ENCODE measurements at places on chromosomes 2 and 18.
A peak's percentile ranks its signal among the peaks of the same experiment; 100 is the strongest.

DNA sequence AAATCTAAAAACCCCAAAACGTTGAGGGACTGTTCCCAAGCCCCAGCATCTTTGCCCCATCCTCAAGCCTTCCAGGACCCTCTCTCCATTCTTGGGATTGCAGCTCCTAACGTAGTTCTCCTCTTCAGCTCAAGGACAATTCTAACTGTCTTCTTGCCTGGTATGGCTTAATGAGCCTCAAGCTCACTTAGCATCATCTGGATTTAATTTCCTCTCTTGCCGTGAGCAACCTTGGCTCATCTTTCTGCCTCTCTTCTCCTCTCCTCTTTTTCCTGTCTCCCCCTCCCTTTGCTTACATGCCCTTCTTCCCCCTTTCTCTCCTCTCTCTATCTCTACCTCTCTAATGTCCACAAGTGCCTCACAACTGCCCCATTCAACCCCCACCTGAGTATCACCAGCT lies 44.2 kb downstream of the TACR1 start:
- no peak overlapping the region for H3K27ac ChIP-seq
- H3K36me3 ChIP-seq, result no peaks in the 10 kb centered on the region
- no peak for DNase-seq
- H3K4me3 ChIP-seq, result no peak overlapping the region

DNA sequence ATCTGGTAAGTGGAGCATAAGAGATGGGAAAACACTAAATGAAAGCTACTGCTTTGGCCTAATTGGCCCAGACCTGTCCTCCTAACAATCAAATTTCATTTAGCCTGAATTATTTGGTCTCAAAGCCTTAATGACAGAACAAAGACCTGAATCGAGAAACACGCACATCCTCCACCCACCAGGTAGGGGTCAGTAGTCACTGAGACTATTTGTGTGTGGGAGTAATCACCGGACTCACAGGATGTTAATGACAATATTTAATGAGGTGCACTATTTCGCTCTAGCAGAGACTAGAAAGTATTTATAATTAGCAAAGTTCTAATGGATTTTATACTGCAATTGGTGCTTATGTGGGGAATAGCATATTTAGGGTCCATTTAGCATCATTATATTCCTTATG lies 68.1 kb downstream of the RBM43 start:
- no peaks in the 10 kb centered on the region for H3K4me1 ChIP-seq
- no peak for DNase-seq
- H3K36me3 ChIP-seq, result no peaks in the 10 kb centered on the region
- H3K27ac ChIP-seq, result no peak overlapping the region
- H3K4me3 ChIP-seq, result no peak overlapping the region

DNA sequence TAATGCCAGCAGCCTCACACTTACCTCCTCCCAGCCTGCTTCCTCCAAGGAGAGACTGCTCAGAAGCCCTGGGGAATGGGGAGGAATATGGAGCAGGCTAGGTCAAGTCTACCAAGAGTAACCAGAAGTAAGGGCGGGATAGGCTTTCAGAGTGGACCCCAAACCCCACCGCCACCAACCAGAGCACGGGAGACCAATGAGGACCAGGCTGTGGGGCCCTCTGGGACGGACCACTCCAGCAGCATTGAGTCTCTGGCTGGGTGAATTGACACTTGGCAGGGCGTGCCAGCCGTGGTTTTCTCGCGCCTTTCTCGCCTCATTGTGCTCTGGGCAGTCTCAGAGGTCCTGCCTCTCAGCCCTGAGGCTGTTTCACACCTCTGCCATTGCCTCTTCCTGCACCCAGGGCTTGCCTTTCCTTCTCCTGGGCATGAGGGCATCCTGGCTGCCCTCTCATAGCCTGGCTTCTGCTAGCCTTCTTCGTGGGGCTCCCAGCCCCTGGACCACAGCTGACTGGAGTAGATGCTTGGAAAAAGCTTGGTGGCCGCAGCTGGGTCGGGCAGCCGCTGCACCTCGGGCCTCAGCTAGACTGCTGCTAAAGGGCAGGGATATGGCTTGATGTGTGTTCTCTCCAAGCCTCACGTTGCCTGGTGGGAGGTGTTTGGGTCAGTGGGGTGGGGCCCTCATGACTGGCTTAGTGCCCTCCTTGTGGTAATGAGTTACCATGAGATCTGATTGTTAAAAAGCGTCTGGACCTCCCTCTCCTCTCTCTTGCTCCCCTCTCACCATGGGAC lies 40.5 kb upstream of the HS6ST1 start:
- DNase-seq, result no peak
- H3K4me1 ChIP-seq, result no peaks in the 10 kb centered on the region
- H3K27ac ChIP-seq, result no peak overlapping the region
- H3K27me3 ChIP-seq, result no peaks in the 10 kb centered on the region

GRCh38 chr18:39966275-39966674 lies 1988.8 kb upstream of the PIK3C3 start:
- DNase-seq, result no peak
- H3K4me3 ChIP-seq, result no peak overlapping the region
- H3K27ac ChIP-seq, result no peak overlapping the region
- H3K27me3 ChIP-seq, result no peaks in the 10 kb centered on the region
- peaks cover 20% of the 10 kb centered on the region for H3K4me1 ChIP-seq

DNA sequence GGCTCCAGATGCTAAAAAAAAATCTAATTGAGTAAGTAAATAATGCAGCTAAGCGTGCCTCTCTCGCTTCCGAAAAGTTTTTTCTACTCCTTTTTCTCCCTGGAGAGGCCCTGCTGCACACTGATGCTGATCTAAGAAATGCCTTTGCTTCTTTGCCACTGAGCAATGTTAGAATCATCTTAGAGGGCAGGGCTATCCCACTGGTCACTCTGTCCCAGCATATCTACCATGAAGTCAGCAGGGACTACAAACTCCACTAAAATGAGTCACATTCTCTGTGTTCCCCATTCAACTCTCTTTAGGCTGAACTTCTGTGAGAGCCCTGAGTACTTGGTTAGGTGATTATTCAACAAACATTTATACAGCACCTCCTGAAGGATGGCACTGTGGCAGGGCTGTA lies 127.6 kb upstream of the LYPD1 start:
- no peaks in the 10 kb centered on the region for H3K4me1 ChIP-seq
- DNase-seq, result no peak
- H3K36me3 ChIP-seq, result no peaks in the 10 kb centered on the region
- no peak overlapping the region for H3K4me3 ChIP-seq

DNA sequence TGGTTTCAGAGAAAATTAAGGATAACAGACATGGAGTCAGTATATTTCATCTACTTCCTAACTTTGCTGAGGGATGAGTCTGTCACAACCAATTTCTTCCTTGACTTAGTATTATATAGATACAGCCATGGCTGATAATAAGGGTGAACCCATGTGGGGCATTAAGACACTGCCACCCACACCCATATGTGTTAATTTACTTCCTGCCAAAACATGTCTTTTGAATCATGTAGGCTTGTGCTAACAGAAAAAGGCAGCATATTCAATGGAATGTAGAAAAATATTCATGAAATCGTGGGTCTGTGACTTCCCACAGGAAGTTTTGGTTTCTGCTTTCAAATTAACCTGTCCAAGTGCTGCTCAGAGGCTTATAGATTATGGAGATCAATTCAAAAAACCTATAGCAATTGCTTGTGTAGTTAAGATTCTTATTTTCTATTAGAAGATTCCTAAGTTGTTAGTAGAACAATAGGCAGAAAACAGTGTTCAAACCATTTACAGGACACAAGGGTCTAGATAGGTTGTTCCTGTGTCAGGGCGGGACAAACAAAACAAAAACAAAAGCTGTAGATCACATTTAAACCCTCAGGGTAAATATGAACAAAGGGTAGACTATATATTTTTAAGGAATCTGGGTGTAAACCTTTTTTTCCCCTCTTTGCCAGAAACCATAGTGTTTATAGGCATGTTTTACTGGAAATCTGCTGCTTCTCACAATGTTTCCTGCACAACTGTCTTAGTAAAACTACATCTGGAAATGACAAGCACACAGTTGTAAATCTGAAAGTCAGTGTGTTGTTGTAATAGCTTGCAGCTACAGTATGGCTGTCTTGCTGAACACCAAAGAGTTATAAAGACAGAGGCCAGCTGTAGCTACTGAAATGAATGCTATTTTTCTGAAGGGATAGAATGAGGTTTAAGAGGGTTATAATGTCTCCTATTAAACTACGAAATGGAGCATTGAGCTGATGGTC lies 691.2 kb downstream of the EPHA4 start:
- H3K27ac ChIP-seq, result peak overlapping the region; percentile 27
- H3K36me3 ChIP-seq, result no peaks in the 10 kb centered on the region
- H3K27me3 ChIP-seq, result no peaks in the 10 kb centered on the region
- H3K4me3 ChIP-seq, result no peak overlapping the region

GRCh38 chr2:205860181-205860580 lies 177.9 kb downstream of the NRP2 start:
- no peak overlapping the region for H3K27ac ChIP-seq
- H3K4me1 ChIP-seq, result no peaks in the 10 kb centered on the region
- no peak for DNase-seq
- H3K27me3 ChIP-seq, result no peaks in the 10 kb centered on the region
- no peak overlapping the region for H3K4me3 ChIP-seq

GRCh38 chr2:188798159-188798558 lies 176.0 kb upstream of the COL3A1 start:
- DNase-seq, result no peak
- H3K36me3 ChIP-seq, result no peaks in the 10 kb centered on the region
- no peak overlapping the region for H3K27ac ChIP-seq
- H3K4me3 ChIP-seq, result no peak overlapping the region
- H3K27me3 ChIP-seq, result no peaks in the 10 kb centered on the region

- no peak overlapping the region for H3K4me3 ChIP-seq
- no peak overlapping the region for H3K27ac ChIP-seq
- no peak for DNase-seq
- H3K27me3 ChIP-seq, result no peaks in the 10 kb centered on the region
Observed at GRCh38 chr18:69885841-69886531, 61.7 kb downstream of the CD226 start.

DNA sequence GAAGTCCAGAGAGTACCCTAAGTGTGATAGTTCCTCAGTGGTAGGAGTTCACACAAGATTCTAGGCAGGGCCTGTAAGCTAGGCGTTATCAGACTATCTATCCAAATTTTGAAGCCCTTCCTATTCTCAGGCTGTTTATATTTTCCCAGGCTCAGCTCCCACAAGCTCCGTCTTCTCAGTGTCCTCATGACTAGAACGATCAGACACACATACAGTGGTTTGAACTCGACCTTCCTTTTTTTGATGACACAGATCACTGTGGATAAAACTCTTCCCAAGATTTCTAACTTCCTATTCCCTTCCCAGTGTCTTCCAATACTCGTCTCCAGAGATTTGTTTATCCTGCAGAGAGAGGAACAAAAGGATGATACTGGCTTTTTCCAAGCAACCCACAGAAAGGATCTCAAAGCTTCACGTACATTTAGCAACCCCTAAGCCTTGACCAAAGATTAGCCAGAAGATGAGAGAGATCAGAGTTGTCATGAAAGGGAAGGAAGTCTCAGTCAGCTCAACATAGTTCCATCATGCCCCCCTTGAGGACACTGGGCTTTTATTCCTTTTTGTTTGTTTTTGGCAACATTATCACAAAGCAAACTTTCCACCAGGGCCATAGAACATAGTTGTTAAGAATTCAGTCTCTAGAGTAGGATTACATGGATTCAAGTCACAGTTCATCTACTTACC lies 42.3 kb upstream of the DOK6 start:
- no peaks in the 10 kb centered on the region for H3K4me1 ChIP-seq
- no peaks in the 10 kb centered on the region for H3K36me3 ChIP-seq
- no peak overlapping the region for H3K4me3 ChIP-seq
- DNase-seq, result no peak
- no peaks in the 10 kb centered on the region for H3K27me3 ChIP-seq

GRCh38 chr2:23664066-23664788 lies 262.7 kb downstream of the ATAD2B start:
- no peaks in the 10 kb centered on the region for H3K27me3 ChIP-seq
- H3K36me3 ChIP-seq, result no peaks in the 10 kb centered on the region
- H3K4me3 ChIP-seq, result no peak overlapping the region
- DNase-seq, result no peak
- H3K4me1 ChIP-seq, result no peaks in the 10 kb centered on the region
- no peak overlapping the region for H3K27ac ChIP-seq

DNA sequence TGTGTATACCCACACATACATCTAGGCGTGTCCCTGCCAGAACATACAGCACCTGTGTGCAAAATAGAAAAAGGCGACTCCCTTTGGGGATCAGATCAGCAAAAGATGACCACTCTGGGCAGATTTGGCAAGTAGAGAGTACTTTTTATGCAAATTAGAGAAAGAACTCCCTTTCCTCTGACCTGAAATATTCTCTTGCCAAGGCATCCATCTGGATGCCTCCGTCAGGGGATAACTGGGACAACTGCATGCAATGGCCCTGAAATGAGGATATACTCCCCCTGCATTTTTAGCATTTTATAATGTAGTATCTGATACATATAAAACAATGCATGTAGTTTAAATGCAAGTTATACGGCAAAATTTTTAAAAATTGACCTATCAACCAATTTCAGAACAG lies 247.7 kb downstream of the ICOS start:
- peaks cover 3% of the 10 kb centered on the region for H3K27me3 ChIP-seq
- DNase-seq, result no peak
- H3K27ac ChIP-seq, result no peak overlapping the region
- H3K4me3 ChIP-seq, result no peak overlapping the region

- no peak overlapping the region for H3K27ac ChIP-seq
- DNase-seq, result no peak
- H3K4me1 ChIP-seq, result no peaks in the 10 kb centered on the region
- H3K27me3 ChIP-seq, result no peaks in the 10 kb centered on the region
- H3K36me3 ChIP-seq, result no peaks in the 10 kb centered on the region
Observed at GRCh38 chr18:67794521-67794920, 278.0 kb upstream of the DSEL start.

DNA sequence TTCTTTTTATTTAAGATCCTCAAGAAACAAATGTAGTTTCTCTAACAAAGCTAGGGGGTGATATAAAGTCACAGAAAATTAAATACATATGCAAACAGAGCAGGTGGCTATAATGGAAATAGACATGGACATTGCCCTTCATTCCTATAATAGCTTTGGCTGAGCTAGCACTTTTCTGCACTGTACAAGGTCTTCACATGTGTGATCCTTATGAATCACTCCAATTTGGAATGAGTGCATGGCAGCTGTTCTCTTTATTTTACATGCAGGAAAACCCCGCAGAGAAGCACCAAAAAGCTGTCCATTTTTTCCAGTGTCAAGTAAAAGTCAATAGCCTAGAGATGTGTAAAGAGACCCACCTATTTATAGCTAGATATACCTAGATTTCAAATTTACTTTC lies 747.4 kb upstream of the SLC8A1 start:
- DNase-seq, result no peak
- H3K27me3 ChIP-seq, result peaks cover 3% of the 10 kb centered on the region
- no peak overlapping the region for H3K4me3 ChIP-seq
- no peaks in the 10 kb centered on the region for H3K4me1 ChIP-seq
- H3K36me3 ChIP-seq, result no peaks in the 10 kb centered on the region

DNA sequence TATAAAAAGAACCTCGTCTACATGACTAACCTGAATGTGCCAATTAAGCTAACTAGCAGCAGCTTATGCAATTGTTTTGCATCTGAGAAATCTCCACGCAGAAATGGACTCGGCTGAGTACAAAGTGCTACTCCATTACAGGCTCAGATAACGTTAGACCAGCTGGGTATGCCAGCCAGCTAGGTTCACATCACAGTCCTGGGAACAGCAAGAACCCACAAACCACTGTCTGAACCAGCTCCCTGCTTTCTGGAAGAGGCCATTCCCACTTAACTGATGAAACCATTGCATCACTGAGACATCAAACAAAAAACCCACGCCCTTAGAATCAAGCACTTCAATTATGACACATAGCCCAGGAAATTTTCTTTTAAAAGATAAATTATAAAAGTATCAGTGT lies 202.7 kb downstream of the CYRIA start:
- H3K4me1 ChIP-seq, result no peaks in the 10 kb centered on the region
- H3K27ac ChIP-seq, result no peak overlapping the region
- no peaks in the 10 kb centered on the region for H3K36me3 ChIP-seq
- H3K27me3 ChIP-seq, result no peaks in the 10 kb centered on the region
- no peak for DNase-seq

GRCh38 chr2:169462896-169463695 lies 16.2 kb upstream of the BBS5 start:
- H3K4me3 ChIP-seq, result no peak overlapping the region
- H3K4me1 ChIP-seq, result peaks cover 2% of the 10 kb centered on the region
- H3K36me3 ChIP-seq, result no peaks in the 10 kb centered on the region

All from RWPE2 (cell line).